Left colon (tissue), 2 donors: ENCODE measurements at places on chromosomes 3 and 15.

- DNase-seq = no peak
Measured at GRCh38 chr3:81761904-81762580, 597 bp upstream of the GBE1 start.

GRCh38 chr15:82823049-82823448, 13.6 kb downstream of the WHAMM start:
- no peak for DNase-seq

- DNase-seq = no peak
Measured at GRCh38 chr3:60399861-60400845, 851.1 kb downstream of the FHIT start.

DNA sequence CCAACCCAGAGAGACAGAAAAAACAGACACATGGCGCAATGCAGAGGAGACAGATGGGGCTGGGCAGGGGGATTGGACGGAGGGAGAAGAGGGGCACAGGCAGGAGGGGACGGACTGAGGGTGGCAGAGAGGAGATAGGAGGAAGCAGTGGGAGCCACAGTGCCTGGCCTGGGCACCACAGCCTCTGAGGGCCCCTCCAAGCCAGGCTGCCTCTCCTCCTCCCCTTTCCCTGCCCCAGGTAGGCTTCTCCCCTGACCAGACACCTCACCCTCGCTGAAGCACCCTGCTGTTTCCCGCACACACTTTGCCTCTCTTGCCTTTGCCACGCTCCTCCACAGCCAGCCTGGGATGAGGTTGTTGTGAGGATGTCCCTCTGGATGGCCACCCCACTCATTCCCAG, 84.0 kb upstream of the PRR20G start:
- DNase-seq = no peak

GRCh38 chr3:182451871-182452270, 341.4 kb upstream of the ATP11B start:
- no peak for DNase-seq

GRCh38 chr3:184489268-184489841, 72.2 kb upstream of the EPHB3 start:
- no peak for DNase-seq

- no peak for DNase-seq
Measured at GRCh38 chr15:32737304-32737703, 19.5 kb downstream of the GREM1 start.

DNA sequence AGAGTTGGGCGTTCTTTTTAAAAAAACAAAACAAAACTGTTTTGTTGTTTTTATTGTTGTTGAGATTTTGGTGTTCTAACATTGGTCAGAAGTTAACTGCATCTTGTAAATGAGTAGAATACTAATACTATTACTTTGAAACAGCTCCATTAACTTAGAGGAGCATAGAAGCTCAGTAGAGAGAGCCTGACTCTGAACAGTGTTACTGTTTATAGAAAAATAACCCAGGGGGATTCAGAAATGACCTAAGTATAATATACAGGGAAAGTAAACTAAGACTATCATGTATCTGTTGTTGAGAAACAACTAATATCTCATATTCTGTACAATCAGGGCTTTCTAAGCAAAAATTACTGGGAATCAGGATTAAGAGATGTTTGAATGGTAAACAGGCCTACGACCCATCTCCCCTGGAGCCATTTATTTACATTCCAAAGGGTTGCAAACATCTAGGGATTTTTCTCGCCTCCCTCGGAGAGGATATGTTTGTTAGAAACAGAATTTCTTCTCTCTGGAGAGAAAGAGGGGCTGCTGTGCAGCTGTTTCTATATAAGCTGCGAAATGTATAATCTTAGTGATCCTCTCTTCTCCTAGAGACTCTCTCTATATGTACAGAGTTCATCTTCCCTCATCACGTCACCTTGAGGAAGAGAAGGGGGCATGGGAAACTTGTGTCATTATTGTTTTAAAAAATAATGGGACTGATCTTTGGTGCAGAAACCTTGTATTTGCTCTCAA, 827.5 kb upstream of the DPPA4 start:
- DNase-seq = no peak

GRCh38 chr3:150760431-150761200, 2.4 kb downstream of the SIAH2 start:
- no peak for DNase-seq

DNA sequence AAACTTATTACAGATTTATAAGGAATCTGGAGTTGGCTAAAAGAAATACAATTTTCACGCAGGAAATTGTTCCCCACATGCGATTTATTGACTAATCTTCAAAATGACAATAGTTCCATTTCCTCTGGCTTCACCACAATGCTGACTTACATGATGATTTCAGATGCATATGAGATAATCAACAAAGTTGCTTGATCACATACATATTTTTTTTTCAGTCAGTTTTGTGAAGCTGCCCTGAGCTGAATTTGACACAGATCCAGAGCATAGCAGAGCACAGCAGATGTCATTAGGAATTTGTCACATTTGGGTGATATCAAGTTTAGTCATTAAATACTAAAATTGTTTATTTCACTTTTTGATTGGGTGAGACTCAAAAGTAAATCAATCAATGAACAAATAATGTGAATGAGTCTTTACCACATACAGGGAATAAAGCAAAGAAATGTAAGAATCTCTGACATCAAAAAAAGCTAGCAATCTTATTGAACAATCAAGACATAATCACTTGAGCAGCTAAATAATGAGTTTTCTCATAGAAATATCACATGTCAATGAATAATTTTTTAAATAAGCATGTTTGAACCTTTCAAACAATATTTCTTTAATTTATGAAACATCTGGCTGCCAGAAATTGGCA, 18.3 kb downstream of the CPB1 start:
- no peak for DNase-seq

GRCh38 chr3:172199850-172200369, 160.5 kb downstream of the FNDC3B start:
- DNase-seq = no peak

DNA sequence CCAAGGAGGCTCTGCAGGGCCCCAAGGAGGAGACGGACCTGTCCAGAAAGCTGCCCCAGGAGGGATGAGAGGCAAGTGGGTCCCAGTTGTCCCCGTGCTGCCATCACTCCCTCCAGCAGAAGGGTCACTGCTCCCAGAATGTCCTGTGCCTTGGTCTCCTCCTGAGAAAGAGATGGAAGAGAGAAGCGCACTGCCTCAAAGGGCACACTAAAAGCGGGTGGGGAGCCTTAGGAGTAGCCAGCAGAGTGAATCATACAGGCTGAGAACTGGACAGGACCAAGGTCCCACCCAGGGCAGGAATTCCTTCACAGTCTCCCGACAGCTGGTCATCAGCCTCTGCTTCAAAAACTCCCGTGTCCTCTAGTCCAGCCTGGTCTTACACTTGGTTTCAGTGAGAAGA, 4.6 kb downstream of the THPO start:
- DNase-seq = no peak

DNA sequence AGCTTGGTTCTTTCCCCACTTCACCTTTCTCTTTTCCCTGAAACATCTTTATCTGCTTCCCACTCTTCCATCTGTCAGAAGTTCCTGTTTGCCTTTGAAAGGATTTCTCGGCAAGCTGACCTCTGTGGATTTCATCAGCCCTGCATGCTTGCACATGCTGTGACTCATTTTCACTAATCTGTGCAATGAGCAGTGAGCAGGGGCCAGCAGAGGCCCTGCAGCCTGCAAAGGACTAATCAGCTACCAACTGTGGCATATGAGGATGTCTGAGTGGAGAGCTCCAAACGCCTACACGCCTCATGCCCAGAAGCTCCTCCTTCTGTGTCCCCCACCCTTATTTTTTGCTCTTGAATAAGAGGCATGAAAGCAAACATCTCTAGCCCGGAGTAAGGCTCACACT, 333.0 kb upstream of the SEMA6D start:
- DNase-seq = no peak

- DNase-seq = no peak
Measured at GRCh38 chr15:22936577-22937472, 43.3 kb downstream of the CYFIP1 start.

DNA sequence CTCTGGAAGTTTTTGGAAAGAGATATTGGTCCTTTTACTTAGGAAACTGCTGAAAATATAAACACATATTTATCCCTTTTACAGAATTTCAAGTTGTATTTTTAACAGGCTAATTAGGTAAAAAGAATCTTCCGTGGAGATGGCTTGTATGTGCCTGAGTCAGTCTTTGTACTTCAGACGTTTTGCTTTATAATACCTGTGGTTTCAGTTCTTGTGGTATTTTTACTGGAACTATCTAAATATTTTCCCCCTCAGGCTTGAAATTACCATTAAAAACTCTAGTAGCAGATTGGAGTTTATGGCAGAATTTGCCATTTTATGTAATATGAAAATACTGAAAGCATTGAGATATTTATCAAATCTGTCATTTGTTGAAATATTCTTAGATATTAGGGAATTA, 151.6 kb upstream of the CGNL1 start:
- no peak for DNase-seq

DNA sequence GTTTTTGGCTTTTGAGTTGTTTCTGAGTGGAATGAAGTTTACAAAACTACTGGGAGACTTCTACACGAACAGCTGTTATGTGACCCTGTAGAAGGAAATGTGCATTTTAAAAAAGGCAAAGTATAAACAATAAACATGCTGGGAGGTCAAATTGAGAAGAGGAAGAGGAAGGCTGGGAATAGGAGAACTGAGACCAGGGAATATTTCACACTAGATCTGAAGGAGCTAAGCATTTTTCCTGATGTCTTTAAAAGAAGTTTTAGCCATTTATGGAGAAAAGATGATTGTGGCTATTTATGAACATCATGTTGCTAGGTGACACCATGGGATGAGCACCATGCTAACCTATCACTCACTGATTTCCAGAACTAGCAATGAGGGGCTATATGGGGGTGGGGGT, 76.3 kb upstream of the FAM98B start:
- DNase-seq = no peak

- no peak for DNase-seq
Measured at GRCh38 chr15:58392141-58392540, 39.6 kb upstream of the LIPC start.

DNA sequence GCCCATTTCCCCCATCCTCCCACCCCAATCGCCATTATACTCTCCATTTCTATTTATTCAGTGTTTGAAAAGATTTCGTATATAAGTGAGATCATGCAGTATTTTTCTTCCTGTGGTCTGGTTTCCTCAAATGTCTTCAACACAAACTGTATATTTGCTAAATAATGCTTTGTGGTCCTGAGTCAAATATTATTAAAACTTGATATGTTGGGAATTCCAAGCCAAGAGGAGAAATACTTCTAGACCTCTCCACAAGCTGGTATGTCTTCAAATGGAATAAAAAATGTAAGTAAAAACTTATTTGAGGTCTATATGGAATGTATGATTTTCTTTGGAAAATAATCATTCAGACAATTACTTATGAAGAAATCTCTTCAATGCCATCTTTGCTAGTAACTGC, 122.5 kb upstream of the TSC22D2 start:
- no peak for DNase-seq

- DNase-seq = no peak
Measured at GRCh38 chr3:33128706-33129105, 14.9 kb downstream of the CRTAP start.

DNA sequence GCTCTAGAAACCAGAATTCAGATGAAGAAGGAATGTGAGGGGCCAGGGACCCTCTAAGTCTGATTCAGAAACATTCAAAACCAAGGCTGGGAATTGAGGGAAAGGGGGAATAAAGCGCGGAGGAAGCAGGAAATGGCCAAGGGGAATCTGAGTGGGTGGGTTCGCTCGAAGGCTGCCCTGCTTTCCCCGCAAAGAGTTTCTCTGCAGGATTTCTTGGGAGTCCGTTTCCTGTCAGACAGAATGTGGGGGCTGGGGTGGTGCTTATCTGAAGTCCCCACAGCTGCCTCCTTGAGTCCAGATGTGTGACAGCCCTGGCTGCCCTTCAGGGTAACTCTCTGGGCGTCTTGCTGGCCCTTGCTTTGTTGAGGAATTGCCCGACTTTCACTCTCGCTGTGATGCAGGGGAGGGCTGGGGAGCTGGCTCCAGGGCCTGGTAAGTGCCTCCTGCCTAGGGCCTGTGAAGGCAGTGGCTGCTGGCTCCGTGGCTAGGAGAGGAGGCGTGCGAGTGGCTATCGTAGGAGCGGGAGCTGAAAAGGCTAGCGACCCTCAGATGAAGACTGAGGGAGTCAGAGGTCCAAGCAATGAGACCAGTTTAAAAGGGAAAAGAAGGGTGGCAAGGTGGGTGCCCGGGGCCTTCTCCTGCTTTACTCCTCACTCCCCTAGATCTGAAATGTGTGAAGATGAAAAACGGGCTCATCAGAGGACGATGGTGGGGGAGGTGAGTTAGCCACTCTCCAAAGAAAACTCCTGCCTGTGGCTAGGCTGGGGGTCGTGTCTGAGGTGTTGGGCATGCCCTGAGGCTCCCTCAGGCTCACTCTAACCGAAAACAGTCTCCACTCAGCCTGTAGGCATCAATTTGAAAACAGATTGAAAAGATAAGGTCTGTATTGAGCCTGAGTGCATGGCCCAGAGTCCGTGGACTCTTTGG, 143.9 kb upstream of the UMPS start:
- no peak for DNase-seq

DNA sequence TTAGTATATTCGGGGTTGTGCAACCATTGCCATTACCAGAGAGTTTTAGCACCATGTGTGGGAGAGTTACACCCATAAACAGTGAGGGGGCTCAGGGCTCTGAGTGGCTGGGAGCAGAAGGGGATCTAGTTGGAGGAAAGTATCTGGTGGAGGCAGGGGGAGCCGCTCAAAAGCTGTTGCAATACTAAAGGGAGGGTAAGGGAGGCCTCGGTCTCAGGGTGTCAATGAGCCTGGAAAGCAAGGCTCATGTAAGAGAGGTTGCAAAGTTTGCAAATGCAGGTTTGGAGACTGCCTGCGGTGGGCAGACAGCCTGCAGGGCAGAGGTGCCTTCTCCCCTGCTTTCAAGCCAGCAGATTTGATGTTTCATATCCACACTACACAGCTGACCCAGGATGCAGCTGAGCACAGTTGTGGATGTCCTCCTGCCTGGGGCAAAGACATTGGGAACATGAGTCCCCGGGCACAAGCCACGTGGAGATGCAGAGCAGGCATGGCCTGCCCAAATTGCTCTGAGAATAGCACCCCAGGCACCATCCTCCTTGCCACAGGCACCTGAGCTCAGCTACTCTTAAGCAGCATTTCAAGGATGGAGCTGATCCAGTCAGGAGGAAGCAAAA, 181.4 kb downstream of the TLE3 start:
- DNase-seq = no peak

- peak; percentile 58 for DNase-seq
Measured at GRCh38 chr3:15271785-15272381, 60.5 kb downstream of the SH3BP5 start.

DNA sequence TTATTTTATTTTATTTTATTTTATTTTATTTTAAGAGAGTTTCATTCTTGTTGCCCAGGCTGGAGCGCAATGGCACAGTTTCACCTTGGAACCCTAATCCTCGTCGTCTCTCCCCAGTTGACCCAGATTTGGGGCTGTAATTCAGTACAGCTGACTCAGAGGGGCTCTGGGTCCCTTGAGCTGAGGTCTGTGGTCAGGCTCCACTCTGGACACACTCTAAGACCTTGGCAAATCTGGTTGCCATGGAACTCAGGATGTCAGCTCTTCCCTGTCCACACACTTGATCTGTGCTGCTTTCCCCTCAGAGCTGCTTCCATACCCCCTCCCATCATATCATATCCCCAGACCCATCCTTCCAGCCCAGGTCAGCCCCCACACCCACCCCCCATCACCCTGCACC, 675 bp upstream of the CYP11A1 start:
- DNase-seq = no peak
